T-cell (primary cell): ENCODE measurements at places on chromosomes 7 and 10. TPM values are rescaled to one million over a fixed set of nuclear protein-coding genes. Genes with fewer than 3 reads are reported as not detected.

- DNase-seq: no peak
Observed at GRCh38 chr7:7219216-7219615, 36.9 kb downstream of the C1GALT1 start.

DNA sequence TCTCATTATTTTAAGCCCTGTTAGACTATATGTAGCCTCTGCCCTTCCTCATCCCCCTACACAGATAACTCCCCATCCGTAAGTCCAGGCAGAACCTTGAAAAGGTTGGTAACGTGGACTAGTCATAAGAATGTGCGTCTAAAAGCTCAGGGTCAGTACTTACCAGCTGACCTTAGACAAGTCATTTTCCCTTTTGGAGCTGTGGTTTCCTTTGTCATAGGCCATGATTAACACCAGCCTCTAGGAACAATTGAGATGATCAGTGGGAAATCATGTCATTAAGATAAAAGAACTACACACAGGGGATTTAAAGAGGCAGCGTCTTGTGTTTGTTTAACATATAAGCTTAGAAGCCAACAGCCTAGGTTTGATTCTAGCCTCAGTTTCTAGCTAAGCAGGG, 6.9 kb upstream of the UNC5B start:
- DNase-seq: no peak

- DNase-seq: no peak
Observed at GRCh38 chr7:66952343-66953043, 31.5 kb downstream of the TMEM248 start.

DNA sequence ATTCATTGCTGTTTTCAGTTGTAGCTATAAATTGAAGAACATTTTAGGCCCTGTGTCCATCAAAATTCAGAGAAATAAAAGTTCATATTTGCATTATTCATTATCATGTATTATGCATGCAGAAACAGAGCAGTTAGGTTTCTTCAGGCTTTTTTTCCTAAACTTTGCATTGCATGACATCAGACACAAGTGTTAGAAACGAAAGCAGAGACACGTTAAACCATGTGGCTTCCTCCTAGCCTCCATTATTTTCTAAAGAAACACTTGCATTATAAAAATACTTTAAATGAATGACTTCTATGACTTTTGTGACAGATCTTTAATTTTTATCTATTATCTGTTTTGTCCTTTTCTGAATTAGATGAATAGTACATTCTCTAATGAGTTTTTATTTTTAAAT, 8.8 kb upstream of the EBLN1 start:
- no peak for DNase-seq

- DNase-seq: no peak
Observed at GRCh38 chr7:108114117-108114841, 15.9 kb downstream of the LAMB4 start.

DNA sequence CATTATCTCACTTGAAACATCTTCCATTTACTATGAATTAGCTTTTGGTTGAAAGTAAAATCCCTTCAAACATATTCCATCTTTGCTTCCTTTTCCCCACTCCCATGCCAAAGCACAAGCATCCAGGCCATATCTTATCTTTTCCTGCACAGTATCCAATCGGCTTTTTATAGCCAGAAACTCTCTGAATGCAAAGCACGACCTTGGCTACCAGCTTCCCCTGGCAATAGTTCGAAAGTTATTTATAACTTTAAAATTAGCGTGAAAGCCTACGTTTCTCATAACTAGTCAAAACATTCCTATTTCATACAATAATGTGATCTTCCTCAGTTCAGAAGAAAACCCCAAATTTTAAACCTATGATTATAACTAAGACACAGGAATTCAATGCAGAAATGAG, 440 bp downstream of the CTNNA3 start:
- DNase-seq: no peak

DNA sequence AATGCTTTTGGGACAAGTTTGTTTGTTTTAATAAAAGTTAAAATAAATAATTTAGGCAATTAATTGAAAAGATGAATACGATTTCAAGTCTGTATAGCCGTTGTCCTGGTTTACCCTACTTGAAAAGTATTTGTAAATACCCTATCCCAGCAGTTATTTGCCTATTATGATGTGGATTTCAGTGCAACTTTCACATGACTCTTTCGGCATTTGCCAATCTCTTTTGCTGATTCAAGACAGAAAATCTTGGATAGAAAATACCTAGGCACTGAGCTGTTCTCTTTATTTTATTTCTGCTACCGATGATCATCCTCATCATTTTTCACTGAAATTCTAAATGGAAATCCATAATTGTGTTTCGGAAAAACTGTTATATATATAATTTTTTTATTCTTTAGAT, 125.9 kb upstream of the FZD8 start:
- no peak for DNase-seq

GRCh38 chr10:5546891-5547680, 22.3 kb downstream of the CALML3 start:
- DNase-seq: no peak

GRCh38 chr7:132420527-132420926, 155.7 kb downstream of the PLXNA4 start:
- DNase-seq: no peak

DNA sequence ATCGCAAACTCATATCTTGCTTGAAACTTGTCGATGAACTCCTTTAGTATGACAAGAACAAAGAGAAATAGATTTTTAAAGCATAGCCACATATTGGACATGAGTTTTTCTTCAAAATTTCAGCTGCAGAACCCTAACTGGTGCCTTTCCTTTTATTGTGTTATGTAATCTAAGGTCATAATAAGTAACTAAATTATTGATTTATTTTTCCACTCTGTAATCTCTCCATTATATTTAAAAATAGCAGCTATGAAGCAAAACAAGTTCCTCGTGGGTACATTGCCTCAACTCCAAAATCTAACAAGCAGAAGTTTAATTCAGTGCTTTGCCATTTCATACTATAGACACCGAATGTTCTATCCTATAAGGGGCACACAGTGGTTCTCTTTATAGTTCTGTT, 159.2 kb upstream of the PRSS1 start:
- no peak for DNase-seq

- no peak for DNase-seq
Observed at GRCh38 chr7:39754326-39755120, 131.2 kb downstream of the RALA start.

DNA sequence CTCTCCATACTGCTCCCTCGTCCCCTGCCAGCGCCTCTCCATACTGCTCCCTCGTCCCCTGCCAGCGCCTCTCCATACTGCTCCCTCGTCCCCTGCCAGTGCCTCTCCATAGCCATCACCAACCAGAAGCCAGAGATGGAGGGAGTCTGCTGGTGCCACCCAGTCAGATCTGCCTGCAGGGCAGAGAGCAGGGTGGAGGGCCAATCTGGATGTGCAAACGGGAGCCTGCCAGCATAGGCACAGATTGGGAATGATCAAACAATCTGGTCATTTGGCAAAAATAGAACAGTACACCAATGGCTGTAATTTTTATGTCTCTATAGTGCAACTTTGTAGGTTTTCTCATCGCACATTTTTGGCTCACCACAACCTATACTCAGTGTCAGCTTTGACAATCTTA, 76.9 kb upstream of the LRRC4 start:
- no peak for DNase-seq

GRCh38 chr10:10722422-10722821, 295.2 kb upstream of the CELF2 start:
- no peak for DNase-seq

DNA sequence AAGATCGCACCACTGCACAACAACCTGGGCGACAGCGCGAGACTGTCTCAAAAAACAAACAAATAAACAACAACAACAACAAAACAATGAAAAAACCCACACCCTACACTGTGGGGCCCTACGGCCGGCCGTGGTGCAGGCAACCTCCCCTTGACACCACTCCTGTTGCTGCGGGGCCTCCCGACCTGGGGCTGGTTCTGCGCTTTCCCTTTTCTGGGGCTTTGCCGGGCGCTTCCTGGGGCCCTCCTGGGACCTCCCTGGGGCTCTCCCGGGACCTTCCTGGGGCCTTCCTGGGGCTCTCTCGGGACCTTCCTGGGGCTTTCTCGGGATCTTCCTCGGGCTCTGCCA, 46.6 kb downstream of the INSIG1 start:
- DNase-seq: no peak

DNA sequence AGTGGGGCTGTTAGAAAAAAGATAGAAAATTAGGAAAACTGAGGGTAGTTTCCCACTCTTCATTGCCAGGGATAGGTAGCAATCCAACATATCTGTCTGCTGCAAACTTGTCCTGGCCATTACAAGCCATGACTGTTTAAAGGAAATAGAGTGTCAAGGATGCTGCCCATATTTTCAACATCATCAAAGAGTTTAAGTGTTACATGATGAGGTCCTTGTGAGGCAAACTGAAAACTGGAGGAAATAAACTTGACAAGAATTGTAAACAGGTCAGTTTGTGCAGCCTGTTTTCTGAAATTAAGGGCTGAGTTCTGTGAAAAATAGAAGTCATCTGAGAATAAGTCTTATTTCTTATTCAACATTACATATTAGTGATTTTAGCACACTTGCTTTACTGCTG, 78.0 kb downstream of the VWDE start:
- DNase-seq: no peak

DNA sequence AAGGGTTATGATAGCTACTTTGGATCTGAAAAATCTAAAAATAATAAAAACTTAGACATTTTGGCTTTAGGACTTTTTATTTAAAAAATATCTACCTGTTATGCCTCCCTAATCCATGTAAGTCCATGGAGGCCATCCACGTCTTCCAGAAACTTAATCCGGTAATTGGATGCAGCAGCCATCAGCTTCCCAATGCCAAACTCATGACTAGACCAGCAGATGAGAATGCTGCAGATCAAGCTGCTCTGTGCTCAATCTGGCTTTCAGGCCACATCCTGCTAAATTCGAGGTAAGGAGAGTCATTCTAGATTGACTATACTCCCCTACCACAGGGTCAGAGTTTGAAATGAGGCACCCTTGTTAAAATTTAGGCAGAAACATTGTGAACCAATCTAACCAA, 168.5 kb upstream of the TCERG1L start:
- DNase-seq: no peak

DNA sequence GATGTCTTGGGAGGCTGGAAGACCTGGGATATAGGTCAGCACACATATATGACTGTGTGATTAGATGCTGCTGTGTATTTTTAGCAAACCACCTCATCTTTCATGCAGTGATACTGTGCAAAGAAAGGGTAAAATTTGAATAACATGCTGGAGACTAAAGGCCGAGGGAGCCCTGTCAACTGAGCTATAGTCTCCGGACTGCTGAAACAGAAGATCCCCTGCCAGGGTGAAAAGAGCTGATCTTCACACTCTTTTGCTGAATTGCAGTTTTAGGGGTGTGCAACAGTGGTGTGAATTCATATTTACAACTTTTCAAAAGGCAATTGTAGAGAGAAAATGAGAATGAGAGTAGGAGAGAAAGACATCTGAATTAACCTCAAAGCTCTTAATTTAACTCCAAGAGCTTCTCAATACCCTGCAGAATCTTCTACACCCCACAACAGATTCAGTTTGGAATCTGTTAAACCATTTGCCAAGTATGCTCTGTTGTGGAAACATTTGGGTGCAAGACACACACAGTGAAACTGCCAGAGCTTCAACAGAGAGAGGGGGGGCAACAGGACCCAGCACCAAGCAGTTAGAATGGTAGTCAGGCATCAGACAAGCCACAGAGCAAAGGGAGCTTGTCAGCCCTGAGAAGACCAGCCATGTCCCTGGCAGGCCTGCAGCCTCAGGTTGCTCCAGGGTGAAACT, 190.1 kb upstream of the STK17A start:
- no peak for DNase-seq

GRCh38 chr10:89403043-89403442, 10.6 kb downstream of the IFIT1 start:
- no peak for DNase-seq

DNA sequence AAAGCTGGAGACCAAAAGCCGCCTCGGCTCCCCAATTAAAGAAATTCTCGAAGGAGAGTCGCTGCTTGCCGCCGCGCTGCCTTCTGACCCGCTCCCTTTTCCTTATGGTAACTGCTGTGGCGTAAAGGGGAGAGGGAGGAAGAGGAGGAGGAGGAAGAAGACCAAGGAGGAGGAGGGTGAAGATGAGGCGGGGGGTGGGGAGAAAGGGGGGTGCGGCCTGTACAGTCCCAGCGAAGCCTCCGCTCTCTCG, 388 bp downstream of the CNOT4 start:
- no peak for DNase-seq

DNA sequence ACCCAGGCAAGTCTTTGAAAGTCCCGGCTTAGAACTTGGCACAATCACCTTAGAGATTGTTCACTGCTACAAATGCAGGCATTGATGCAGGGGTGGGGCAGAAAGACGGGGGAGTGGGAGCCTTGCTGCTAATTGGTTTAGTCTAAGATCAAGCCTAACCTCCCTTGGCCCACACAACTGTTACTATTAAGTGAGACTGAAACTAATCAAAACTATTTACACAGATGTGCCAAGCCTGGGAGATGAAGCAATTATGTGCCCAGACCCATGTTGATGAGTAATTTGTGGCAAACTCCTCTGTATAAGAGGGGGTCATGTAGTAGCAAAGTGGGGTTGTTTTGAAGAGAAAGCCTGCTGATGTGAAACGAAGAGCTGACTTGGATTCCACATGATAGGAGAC, 178.2 kb upstream of the ITGB1 start:
- no peak for DNase-seq

MDH2 gene
- total RNA-seq: 113 TPM

ADAM22 gene
- 3.6 TPM for total RNA-seq

CNNM2 gene
- 14.2 TPM for total RNA-seq

NKX1-2 gene
- not detected for total RNA-seq

HMX3 gene
- total RNA-seq: not detected

AKR1C4 gene
- total RNA-seq: not detected

SH3PXD2A gene
- 5.8 TPM for total RNA-seq

SPDYE16 gene
- 0.33 TPM for total RNA-seq

AFAP1L2 gene
- 2.3 TPM for total RNA-seq
